ENCODE measurements at places on chromosomes 3 and 15. TPM values are rescaled to one million over a fixed set of nuclear protein-coding genes. Genes with fewer than 3 reads are reported as not detected.

- DNase-seq, result peak; percentile 57
These were observed 49.5 kb downstream of the PLXNA1 start for GRCh38 chr3:127032296-127032990.

GRCh38 chr15:55434989-55435825 lies 26.9 kb downstream of the PIERCE2 start:
- DNase-seq, result no peak

GRCh38 chr3:30161375-30161774 lies 445.0 kb upstream of the TGFBR2 start:
- peak; percentile 64 for DNase-seq

DNA sequence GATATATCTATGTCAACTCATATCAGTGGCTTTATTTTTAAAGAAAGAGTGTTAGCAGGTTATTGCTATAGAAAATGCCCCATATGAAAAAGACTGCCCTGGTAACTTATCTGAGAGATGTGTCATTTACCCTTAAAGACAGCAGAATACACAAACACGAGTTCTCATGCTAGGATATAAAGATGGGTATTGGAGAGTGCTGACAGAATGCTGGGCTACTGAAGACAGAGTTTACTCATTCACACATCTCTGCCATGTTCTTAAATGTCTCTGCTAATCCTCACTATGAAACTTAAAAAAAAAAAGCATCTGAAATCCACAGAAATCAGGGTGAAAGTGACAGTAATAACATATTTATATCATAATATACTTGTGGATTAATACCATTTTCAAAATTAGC lies 126.7 kb downstream of the FOXP1 start:
- DNase-seq, result no peak

- no peak for DNase-seq
These were observed 213.0 kb downstream of the MEIS2 start for GRCh38 chr15:36887214-36887961.

BSN gene
- 0.67 TPM for polyA plus RNA-seq

DVL3 gene
- 98.1 TPM for polyA plus RNA-seq

GRCh38 chr15:33357845-33358244 lies 47.1 kb downstream of the RYR3 start:
- DNase-seq, result no peak

GPX1 gene
- 156 TPM for polyA plus RNA-seq

MYNN gene
- polyA plus RNA-seq, result 31.6 TPM

GRCh38 chr3:164620423-164620822 lies 457.9 kb downstream of the SI start:
- DNase-seq, result no peak

GABRR3 gene
- not detected for polyA plus RNA-seq

DNA sequence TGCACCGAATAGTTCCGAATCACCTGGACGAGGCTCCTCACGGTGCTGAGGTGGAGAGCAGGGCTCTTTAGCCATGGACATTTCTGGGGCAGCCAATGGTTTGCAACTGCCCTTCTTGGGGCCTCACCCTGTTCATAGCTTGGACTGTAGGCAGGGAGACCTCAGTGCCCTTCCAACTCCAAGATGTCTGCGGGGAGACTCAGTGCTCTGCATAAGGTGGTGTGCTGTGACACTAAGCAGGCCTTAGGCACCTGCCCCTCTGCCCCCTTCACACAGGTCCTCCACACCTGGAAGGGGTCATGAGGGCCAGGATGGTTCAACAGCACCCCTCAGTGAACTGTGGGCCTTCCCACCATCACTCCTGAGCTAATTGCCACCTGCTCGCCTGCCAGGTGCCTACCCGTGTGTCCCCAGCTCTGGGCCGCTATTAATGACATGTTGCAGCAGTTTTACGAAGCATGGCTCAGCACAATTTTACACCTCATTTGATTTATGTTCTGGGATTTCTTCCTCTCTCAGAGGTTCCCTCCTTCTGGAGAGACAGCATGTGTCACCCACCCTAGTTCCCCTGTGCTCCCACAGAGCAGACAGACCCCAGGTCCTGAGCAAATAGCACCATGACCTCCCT lies 101.2 kb upstream of the SMAD3 start:
- DNase-seq, result no peak

DNA sequence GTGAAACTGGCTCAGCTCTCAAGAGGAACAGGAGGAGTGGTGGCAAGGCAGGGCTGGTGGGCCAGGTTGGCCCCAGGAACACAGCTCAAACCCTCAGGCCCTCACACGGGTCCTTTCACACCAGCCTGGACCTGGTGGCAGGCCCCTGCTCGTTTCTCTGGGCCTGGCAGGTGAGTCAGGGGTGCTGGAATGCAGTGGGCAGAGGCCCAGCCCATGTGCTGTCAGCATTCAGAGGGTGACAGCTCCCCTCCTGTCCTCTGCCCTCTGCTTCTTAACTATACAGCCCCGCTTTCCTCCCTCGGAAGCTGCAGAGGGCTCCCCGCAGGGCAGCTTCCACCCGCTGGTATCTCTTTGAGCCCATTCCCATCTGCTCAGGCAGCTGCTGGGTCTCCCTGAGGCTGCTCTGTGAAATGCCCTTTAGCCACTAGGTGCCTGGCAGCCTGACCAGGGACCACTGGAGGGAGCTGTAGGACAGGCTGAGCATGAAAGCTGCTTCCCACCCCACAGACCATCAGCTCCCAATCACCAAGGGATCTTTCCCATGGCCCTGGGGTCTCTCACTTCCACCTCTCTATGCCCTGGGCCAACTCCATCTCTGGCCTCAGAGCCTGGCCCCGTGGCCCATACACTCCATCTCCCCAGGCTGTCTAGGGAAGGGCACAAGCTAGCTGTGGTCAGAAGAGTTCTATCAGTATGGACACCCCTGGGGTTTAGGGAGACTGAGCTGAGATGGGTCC lies 24.8 kb downstream of the SHF start:
- DNase-seq, result peak; percentile 68

RGMA gene
- 11.8 TPM for polyA plus RNA-seq

- DNase-seq, result no peak
These were observed 246.5 kb downstream of the ROBO1 start for GRCh38 chr3:79521221-79521848.

- no peak for DNase-seq
These were observed 1234.7 kb downstream of the NSUN3 start for GRCh38 chr3:95297581-95297980.

GRCh38 chr15:51793521-51794305 lies 35.7 kb upstream of the TMOD3 start:
- peak; percentile 46 for DNase-seq

Measured in left lung (tissue), 14 donors.